ENCODE measurements at places on chromosomes 3 and 15. TPM values are rescaled to one million over a fixed set of nuclear protein-coding genes. Genes with fewer than 3 reads are reported as not detected.

- DNase-seq, result no peak
Observed at GRCh38 chr15:94744080-94744793, 512.9 kb downstream of the MCTP2 start.

Gene ELP6
- 49.3 TPM for polyA plus RNA-seq

GRCh38 chr3:37726525-37727290 lies 135.0 kb upstream of the CTDSPL start:
- DNase-seq, result no peak

GRCh38 chr3:82685761-82686160 lies 924.3 kb upstream of the GBE1 start:
- DNase-seq, result no peak

DNA sequence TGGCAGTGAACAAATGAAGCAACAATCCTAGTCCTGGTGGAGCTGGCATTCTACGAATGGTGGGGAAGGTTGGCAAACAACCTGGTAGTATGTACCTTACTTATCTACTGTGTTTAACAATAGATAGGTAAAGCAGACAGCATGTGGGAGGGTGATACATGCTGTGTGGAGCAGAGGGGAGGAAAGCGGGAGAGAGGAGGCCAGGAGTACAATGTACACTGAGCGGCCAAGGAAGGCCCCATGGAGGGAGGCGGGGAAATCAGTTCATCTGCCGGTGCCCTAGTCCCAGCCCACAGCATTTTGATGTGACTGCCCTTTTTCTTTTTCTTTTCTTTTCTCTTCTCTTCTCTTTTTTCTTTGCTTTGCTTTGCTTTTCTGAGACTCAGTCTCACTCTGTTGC lies 5.3 kb upstream of the RHCG start:
- DNase-seq, result no peak

GRCh38 chr15:34993412-34993811 lies 5.3 kb upstream of the ZNF770 start:
- no peak for DNase-seq

- DNase-seq, result no peak
Observed at GRCh38 chr3:52345521-52346109, 29.5 kb downstream of the DNAH1 start.

GRCh38 chr3:143090976-143091837 lies 28.4 kb upstream of the CHST2 start:
- DNase-seq, result no peak

GRCh38 chr3:31531452-31531991 lies 1.2 kb upstream of the STT3B start:
- DNase-seq, result no peak

Gene GPR149
- not detected for polyA plus RNA-seq

GRCh38 chr3:9617056-9617455 lies 32.2 kb upstream of the MTMR14 start:
- no peak for DNase-seq

Gene SH3BP5
- polyA plus RNA-seq, result 60.5 TPM

GRCh38 chr15:94456226-94456625 lies 224.9 kb downstream of the MCTP2 start:
- no peak for DNase-seq

Gene PAQR5
- 24.9 TPM for polyA plus RNA-seq

Gene ECE2
- polyA plus RNA-seq, result not detected

- DNase-seq, result no peak
Observed at GRCh38 chr3:14608298-14608697, 43.3 kb upstream of the CCDC174 start.

Gene LRTM1
- not detected for polyA plus RNA-seq

Gene DLEC1
- polyA plus RNA-seq, result 1.5 TPM

DNA sequence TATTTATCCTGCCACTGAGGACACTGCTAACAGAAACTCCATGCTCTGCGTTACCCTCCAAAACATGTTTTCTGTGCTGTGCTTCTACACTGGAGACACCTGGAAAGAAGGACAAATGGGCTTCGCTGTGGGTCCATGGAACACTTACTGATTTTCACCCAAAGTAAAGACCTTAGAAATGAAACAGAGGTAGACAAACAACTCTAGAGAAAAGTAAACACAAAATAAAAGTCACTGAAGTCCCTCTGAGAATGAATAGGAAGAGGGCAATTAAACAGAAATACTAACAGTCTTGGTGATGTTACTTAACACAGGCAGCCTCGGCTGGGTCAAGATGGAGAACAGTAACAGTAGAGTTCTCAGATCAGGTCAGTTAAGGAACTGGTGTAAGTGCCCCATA lies 6.7 kb upstream of the STIMATE start:
- no peak for DNase-seq

DNA sequence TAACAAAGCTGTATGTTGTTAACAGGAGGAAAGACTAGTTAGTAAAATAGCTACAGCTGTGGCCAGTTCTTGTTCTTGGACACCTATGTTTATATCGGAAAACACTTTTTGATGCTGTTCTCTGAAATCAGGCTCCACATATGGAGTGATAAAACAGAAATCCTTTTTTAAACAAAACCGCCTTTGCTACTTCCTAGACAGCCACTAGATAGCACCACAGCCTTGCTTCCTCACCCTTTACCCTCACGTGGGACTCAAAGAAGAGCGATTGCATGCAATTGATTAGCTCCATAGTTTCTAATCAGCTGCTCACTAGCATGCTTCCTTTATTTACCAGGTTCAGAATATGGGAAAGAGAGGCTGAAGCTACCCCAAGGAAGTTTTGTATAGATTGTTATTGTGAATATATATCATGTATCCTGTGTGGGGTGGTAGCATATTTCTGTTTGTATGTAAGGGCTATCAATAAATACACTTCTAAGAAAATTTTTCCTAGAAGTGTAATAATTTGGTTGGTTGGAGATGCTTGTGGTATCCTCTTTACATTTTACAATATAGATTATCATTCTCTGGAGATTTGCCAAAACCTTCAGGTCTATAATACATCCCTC lies 4.3 kb upstream of the MTFMT start:
- DNase-seq, result no peak

GRCh38 chr3:113867506-113867905 lies 28.9 kb downstream of the GRAMD1C start:
- DNase-seq, result no peak

GRCh38 chr3:78201091-78201490 lies 1161.2 kb downstream of the ROBO2 start:
- DNase-seq, result no peak

DNA sequence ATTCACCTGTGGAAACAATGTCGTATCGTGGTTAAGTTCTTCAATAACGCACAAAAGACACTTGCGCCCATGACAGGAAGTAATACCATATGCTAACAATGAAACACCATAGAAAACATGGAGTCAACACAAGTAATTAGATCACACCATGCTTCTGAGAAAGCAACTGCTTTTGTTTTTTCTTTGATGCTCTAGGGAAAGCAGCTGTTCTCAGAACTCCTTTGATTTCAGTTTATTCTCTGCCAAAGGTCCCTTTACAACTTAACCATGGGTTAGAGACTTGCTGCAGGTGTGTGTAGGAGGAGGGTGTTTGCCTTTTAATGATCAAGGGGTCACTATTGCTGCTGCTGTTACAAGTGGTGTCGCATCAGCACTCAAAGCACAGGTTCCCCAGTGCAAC lies 324.0 kb upstream of the SLCO3A1 start:
- DNase-seq, result no peak

- no peak for DNase-seq
Observed at GRCh38 chr3:127041264-127041820, 58.4 kb downstream of the PLXNA1 start.

GRCh38 chr15:79168922-79169456 lies 78.4 kb upstream of the RASGRF1 start:
- DNase-seq, result no peak

Gene PRKAR2A
- 40.0 TPM for polyA plus RNA-seq

DNA sequence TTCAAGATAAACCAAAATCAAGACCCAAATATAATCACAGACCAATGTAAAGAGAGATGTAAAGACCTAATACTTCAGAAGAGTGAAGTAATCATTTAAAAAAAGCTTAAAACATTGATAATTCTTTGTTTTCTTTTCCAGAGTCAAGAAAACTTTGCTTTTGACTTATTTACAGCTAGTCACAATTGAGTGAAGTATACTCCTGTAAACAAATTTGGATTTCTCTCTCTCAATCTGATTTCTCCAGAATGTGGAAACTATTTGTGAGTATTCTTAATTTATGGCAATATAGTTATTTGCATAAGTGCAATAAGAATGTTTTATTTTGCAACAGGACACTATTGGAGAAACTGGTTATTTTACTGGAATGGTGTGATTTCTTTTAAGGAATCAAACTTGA lies 43.7 kb upstream of the ZBTB20 start:
- DNase-seq, result no peak

Gene EXD1
- not detected for polyA plus RNA-seq

Gene PTPRG
- polyA plus RNA-seq, result 94.9 TPM

- no peak for DNase-seq
Observed at GRCh38 chr15:69854001-69854400, 243.7 kb downstream of the TLE3 start.

DNA sequence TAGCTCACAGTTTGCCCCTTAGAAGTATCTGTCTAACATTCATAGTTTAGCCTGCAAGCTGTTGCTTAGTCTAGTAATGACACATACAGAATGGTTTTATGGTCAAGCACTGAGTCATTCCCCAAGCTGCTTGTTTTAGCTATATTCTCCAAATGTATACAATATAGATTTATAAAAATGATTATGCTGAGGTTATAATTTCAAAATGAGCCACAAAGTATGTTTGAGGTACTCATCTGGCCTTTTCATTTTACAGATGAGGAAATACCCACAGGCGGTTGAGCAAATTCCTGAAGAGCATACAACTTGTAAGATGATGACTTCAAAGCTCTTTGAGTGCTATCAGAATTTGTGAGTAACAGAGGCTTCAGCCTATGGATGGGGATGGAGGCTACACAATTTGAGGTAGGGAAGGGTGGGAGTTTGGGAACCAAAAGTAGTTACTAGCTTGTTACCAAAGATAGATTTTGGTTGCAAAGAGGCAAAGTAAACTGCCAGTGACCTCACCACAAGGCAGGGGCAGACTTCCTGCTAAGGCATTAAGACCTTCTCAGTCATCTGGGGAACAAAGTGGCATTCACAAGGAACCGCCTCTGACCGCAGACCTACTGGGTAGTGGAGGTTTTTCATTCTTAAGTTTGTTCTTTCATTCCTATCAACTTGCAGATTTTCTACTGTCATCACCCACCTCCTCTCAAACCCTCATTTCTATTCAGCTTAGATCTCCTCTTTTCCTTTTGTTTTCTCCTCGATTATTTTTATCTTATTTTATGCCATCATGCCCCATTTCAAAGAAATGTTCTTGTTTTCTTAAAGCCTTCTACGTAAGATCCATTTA lies 257.2 kb upstream of the NECTIN3 start:
- DNase-seq, result no peak

- no peak for DNase-seq
Observed at GRCh38 chr15:95468820-95469219, 861.7 kb upstream of the NR2F2 start.

DNA sequence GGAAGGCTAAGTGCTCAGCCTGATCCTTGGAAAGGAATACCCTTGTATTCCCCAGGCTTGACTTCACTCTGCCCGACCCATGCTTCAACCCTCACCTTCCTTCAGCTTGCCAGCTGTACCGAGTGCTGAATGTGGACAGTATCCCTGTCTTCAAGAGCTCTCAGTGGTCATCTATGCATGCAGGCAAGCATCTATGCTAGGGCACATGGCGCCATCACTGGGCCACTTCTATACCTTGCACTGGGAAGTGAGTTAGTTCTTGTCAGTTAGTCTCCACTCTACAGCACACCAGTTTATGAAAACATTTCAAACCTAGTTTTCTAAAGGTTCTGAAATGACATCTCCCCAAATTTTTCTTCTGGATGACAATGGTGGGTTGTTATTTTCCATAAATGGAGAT lies 82.0 kb upstream of the MYRIP start:
- DNase-seq, result no peak

DNA sequence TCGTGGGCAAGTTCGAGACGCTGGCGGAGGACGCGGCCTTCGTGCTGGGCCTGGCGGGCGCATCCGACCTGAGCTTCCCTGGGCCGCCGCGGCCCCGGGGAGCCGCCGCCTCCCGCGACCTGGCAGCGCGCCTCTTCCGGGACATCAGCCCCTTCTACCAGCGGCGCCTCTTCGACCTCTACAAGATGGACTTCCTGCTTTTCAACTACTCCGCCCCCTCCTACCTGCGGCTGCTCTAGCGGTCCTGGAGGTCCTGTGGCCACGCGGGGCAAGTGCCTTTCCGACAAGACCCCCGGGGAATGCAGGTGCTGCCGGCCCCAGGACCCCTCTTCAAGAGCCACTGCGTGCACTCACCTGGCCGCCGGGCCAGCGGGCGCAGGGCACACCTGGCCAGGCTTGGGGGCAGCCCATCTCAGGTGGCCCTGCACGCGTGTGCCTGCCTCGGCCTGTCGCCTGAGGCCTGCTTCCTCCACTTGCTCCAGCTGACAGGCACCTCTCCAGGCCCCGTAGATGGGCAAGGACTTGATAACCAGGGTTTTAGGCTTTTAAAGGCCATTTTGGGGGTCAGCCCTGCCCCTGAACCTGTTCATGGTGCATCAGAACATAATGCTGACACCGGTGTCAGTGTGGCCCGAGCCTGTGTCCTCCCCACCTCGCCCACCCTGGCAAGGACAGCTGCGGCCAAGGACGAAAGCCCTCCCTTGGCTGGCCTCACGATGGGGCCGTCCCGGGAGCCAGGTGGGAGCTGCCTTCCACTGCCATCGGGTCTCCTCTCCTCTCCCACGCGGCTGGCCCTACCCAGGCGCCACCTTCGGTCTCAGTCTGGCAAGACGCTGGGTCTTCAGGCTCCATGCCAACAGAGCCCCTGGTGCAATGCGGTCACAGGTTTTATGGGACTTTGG lies 16.1 kb downstream of the C3orf22 start:
- no peak for DNase-seq

DNA sequence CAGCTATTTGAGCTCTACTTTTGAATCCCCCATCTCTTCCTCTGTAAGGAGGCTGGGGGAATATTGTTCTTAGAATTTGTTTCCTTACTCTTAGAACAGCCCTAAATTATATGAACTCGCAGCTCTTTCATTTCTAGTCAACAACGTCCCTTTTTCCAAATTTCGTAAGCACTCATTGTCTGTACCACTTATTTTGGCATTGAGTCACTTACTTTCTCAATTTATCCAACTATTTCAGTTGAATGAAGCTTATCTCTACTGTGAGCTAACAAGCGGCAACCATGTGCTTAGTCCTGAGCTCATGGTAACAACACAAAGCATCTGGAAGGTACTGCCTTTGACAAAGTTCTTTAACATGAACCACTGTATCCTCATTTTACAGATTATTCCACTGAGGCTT lies 191.1 kb downstream of the GREM1 start:
- DNase-seq, result no peak

DNA sequence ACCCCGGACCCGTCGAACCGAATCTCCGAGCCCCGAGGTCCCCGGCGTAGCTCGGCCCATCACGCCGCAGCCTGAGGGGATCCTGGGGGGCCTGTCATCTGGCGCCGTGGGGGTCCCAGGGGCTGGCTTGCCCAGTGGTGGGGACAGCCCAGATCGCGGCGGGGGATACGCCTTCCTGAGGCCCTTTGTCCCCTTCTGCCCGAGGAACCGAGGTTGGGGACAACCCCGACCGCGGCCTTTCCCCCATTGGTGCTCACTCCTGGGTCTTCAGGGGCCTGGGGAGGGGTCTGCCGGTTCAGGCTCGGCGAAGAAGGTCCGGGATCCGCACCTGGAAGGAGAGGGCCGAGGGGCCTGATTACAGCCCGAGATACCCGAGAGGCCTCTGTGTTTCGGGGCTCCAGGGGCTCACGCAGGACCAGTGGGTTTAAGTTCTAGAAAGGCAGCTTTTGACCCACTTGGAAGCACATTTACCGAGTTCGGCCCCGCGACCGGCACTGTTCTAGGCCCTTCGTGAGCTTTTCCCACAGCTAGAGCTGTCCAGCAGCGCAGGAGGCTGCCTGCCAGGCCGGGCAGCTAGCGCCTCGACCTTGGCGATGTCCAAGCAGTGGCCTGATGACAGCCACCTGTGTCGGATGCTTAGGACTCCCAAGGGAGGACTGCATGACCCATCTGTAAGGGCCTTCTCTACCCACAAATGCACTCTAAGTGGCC lies 504 bp downstream of the ABHD2 start:
- no peak for DNase-seq

Gene EPB42
- polyA plus RNA-seq, result 1.2 TPM

All from renal cortex interstitium (tissue), 15 donors.